Renal pelvis (tissue), 12 donors: ENCODE measurements at places on chromosomes 7 and 10. TPM values are rescaled to one million over a fixed set of nuclear protein-coding genes. Genes with fewer than 3 reads are reported as not detected.

UPK3BL2 gene
- polyA plus RNA-seq, result 18.5 TPM

SPDYE16 gene
- polyA plus RNA-seq, result 4.0 TPM

OR2A5 gene
- 0.36 TPM for polyA plus RNA-seq

IRF5 gene
- polyA plus RNA-seq, result 12.4 TPM

GRID1 gene
- polyA plus RNA-seq, result 1.6 TPM

ELFN1 gene
- polyA plus RNA-seq, result 18.3 TPM

MYH16 gene
- 0.31 TPM for polyA plus RNA-seq

TMEM178B gene
- polyA plus RNA-seq, result 0.38 TPM

ST8SIA6 gene
- 1.2 TPM for polyA plus RNA-seq

WIPF3 gene
- 5.8 TPM for polyA plus RNA-seq

ELMO1 gene
- polyA plus RNA-seq, result 11.8 TPM

SPDYE11 gene
- 0.41 TPM for polyA plus RNA-seq

PAPOLB gene
- polyA plus RNA-seq, result 0.06 TPM

PDCD4 gene
- polyA plus RNA-seq, result 231 TPM

CAMK1D gene
- 10.6 TPM for polyA plus RNA-seq

TLX1 gene
- polyA plus RNA-seq, result not detected

MRPS16 gene
- 89.3 TPM for polyA plus RNA-seq

ZNF503 gene
- polyA plus RNA-seq, result 93.0 TPM

RSPH10B gene
- polyA plus RNA-seq, result 2.0 TPM

CALML5 gene
- not detected for polyA plus RNA-seq

SGCE gene
- polyA plus RNA-seq, result 87.1 TPM

CYP26C1 gene
- 0.14 TPM for polyA plus RNA-seq

FOXP2 gene
- 15.5 TPM for polyA plus RNA-seq

UTF1 gene
- not detected for polyA plus RNA-seq

PIK3AP1 gene
- polyA plus RNA-seq, result 4.2 TPM

UCMA gene
- polyA plus RNA-seq, result not detected

HNRNPF gene
- polyA plus RNA-seq, result 207 TPM

CHAT gene
- not detected for polyA plus RNA-seq
